ENCODE measurements at places on chromosomes 2 and 18.
A peak's percentile ranks its signal among the peaks of the same experiment; 100 is the strongest.

- no peak for DNase-seq
Measured at GRCh38 chr2:12162269-12163247, 416.1 kb downstream of the LPIN1 start.

DNA sequence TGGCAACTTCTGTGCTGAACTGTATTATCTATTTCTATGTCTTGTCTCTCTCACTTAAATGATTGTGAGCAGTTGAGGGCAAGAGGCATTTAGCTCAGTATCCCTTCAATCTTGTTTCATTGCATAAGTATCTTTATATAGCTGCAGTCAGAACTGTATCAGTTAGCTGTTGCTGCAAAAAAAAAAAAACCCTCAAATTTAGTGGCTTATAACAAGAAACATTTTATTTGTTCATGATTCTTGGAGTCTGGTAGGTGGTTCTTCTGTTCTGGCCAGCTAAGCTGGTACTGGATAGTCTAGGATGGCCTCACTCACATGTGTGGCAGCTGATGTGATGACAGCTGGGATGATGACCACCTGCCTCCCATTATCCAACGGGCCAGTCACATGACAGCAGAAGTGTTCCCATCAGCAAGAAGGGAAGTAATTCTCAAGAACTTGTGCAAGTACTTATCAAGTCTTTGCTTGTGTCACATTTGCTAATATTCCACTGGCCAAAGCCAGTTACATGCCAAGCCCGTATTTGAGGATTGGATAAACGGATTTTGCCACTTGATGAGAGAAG, 67.8 kb downstream of the SLC4A3 start:
- no peak for DNase-seq

DNA sequence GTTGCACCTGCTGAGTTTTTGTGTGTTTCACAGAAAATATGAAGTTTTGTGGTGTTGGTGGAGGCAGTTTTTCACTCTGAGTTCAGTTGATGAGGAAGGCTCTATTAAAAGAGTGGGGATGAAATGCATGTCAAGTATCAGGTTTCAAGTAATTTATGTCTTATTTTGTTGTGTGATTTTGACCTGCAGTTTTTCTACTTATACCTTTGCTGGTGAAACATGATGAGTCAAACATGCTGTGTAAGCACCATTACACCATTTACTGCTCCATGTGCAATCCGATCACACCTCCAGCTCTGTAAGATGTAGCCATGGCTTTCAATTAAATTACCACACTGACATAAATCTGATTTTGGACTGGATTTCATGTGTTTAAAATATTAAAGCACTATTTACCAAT, 174.5 kb upstream of the ZEB2 start:
- no peak for DNase-seq

DNA sequence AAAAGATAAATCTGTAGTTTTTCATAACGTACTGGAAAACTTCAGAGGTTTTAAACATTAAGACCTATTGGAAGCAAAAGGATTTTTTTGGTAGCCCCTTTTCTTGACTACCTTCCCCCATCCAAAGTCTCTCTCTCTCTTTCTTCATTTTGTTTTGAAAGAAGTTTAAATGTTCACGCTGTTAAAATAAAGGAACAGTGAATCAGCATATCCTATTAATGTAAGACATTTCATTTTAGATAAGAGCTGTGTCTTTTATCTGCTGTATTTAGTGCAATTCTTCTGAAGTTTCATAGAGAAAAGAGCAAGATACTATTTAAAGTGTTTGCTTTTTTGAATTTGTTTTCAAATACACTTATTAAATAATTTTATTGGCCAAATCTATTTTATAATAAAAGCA, 205.5 kb upstream of the POU3F3 start:
- no peak for DNase-seq

- DNase-seq: no peak
Measured at GRCh38 chr2:152858594-152859265, 140.3 kb downstream of the ARL6IP6 start.

DNA sequence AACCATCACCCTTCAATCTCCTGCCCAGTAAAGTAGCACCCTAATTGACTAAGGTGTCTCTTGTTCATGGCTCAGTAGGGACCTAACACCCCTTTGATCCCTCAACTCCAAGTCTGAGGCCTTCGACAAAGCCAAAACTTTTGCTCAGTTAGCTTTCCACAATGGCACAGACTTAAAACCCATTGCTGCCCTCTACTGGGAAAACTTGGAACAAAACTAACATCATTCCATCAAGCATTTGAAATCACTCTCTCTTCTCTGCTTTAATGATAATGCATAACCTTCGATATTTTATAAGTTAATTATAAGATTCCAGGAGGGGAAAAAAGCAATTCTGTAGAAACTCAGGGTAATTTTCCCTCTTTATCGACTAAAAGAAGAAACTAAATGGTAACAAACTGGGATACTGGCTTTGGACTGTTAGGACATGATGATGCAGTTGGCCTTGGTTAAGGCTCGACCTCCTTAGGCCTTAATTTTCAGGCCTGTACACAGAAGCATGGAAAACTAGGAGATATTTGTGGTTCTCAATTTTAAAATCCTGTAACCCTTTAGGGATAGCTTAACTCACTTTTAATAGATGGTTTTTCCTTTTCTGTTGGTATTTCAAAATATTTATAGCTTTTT, 127.8 kb downstream of the STK39 start:
- peak; percentile 79 for DNase-seq

GRCh38 chr18:42230636-42231035, 275.6 kb downstream of the PIK3C3 start:
- DNase-seq: no peak

- DNase-seq: no peak
Measured at GRCh38 chr2:228522276-228522675, 340.8 kb upstream of the SPHKAP start.

GRCh38 chr2:168850846-168851245, 39.4 kb downstream of the SPC25 start:
- DNase-seq: no peak

GRCh38 chr2:200199005-200199404, 107.5 kb upstream of the SPATS2L start:
- DNase-seq: no peak

GRCh38 chr18:28854964-28855363, 678.0 kb upstream of the CDH2 start:
- peak; percentile 41 for DNase-seq

- DNase-seq: no peak
Measured at GRCh38 chr2:200453853-200454534, 55.9 kb downstream of the KCTD18 start.

DNA sequence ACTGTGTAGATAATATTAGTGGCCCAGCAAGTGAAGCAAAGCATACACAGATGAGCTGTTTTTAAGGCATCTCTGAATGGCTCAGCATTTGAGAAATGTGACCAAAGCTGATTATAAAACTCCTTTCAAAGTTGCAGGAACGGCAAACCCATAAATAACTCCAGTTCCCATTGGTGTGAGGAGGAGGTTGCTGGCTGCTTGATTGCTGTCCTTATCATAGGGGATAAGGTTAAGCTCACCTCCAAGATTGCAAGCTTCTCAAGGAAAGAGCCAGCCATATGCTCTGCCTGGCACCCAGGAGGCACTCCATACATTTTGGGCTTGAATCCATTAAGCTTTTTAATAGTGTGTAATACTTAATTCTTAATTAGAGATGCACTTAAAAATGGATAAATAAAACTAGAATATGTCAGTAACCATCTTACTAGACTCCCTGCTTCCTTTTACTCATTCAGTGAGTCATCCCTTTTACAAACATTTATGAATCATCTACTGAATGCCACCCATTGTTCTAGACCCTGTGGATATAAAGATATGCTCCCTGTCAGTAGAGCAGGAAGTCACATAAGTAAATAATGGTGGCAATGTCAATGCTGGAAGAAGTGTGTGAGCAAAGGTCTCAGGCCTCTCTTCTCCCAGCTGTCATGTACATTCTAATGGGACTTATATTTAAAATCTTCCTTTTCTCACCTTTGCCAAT, 99.3 kb downstream of the SPATS2L start:
- no peak for DNase-seq

GRCh38 chr18:74623047-74623816, 25.6 kb downstream of the ZNF407 start:
- DNase-seq: no peak

- peak; percentile 3 for DNase-seq
Measured at GRCh38 chr2:133053541-133053940, 383.5 kb upstream of the LYPD1 start.

DNA sequence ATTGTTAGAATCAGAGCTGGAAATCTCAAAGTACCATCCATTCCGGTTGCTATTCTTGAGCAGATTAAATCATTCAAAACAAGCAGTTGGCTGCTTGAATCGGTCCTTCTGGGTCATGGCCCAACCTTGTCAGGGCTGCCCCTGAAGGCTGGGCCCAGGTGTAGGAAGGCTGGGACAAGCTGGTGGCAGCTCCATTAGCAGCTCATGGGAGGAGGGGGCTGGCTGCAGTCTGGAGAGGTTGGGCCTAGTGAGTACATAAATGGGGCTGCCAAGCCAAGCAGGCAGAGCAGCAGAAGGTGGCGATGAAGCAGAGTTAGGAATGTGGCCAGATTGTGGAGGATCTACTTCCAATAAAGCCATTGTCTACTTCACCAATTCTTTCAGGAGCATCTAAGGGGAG, 81.4 kb downstream of the ADCYAP1 start:
- DNase-seq: no peak

- peak; percentile 78 for DNase-seq
Measured at GRCh38 chr2:147844697-147845410, at the start of gene ACVR2A. Gene ACVR2A (plus strand): TSS chr2:147845029. CDS start chr2:147845153, 124 bp downstream.

DNA sequence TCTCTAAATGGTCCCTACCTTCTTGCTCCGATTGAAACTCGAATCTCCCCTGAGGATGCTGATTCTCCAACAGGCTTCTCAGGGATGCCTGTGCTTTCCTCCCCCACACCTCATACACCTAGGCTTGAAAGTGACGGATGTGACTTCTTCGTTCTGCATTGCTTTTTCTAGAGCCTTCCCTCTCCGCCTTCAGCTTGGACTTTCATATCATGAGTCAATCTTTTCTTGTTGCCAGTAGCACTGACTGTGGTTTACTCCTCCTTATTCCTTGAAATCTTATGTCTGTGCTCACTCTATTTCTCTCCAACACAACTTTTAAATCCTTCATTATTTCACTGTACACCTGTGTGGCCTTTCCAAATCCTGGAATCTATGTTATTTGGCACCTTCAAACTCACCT, 451.4 kb downstream of the TMX3 start:
- DNase-seq: no peak

DNA sequence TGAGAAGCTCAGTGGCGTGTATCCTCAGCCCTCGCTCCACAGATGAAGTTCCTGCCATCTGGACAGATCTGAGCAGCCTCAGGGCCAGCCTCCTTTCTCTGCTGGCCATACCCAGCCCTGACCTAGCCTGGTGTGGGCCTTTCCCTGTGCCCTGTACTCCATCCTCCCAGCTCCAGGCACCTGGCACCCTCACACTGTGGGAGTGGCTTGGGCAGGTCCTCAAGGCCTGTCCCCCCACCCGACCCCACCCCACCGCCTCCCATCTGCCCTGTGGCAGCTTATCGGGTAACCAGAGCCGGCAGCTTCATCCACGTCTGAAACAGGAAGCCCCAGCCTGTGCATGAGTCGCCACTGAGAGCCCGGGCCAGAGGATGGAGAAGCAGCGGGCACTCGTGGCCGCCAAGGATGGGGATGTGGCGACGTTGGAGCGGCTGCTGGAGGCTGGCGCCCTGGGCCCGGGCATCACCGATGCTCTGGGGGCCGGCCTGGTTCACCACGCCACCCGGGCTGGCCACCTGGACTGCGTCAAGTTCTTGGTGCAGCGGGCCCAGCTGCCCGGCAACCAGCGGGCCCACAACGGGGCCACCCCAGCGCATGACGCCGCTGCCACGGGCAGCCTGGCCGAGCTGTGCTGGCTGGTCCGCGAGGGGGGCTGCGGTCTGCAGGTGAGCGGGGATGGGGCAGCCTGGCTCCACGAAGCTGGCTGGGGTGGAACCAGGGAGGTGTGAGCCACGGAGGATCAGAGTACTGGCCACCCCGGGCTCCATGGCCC, at the start of gene ESPNL:
Gene ESPNL (plus strand): TSS at position 292 of the 772 bp plus-strand sequence. CDS start 80 bp downstream, at position 372.
- no peak for DNase-seq

- DNase-seq: no peak
Measured at GRCh38 chr2:203346612-203347011, 18.4 kb downstream of the ABI2 start.
